ENCODE measurements at places on chromosomes 7 and 10.

DNA sequence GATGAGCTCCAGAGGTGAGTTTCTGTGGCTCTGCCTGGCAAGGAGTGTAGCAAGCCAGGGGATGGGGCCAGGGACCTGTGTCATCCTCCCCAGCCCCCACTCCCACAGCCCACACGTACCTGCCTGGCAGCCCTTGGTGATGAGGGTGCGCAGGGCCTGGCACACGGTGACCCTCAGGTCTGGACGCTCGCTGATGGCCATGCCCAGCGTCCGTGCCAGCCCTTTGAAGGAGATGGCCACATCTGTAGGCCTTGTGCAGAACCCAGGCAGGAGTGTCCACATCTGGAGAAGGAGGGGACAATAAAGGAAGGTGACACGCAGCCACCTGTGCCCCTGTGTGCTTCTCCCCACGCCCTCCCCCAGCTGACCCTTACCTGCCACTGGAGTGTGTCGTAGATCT, 27.7 kb downstream of the RRP12 start:
- no peak for DNase-seq

GRCh38 chr10:88582806-88583583, at the start of gene RNLS:
RNLS (minus strand) TSS chr10:88583318.
- peak; percentile 15 for DNase-seq

- DNase-seq, result no peak
Observed at GRCh38 chr10:7474388-7474787, 63.6 kb upstream of the SFMBT2 start.

DNA sequence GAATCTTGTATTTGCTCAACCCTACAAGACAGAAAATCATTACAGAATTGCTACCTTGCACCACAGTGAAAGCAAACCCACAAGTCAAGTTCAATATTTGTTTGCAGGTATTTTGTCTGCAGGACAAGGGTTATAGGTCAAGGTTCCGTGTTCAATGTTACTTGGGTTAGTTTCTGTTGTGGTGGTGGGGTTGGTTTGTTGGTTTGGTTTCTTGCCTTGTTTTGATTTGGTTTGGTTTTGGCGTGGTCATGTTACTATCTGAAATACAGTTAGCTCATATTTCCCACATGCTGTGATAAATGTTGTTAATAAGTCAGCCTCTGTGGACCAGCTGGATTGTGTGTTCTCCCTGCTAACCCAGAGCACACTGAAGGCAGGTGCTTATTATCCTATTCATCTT, 75.6 kb upstream of the INSIG1 start:
- no peak for DNase-seq

DNA sequence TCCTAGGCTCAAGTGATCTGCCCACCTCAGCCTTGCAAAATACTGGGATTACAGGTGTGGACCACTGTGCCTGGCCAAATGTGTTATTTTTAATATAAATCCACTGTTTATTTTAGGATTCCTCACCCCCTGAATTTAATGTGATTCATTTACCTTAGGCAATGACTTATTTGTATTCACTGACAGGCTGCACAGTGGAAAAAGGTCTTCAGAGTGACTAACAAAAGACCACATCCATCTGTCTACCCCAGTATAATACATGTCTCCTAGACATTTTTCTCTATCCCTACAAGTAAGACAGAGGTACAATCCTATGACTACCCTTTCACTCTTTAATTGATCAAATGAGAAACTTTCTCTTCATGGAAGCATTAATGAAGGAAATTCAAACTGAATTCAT, 230.2 kb downstream of the AHR start:
- no peak for DNase-seq

- no peak for DNase-seq
Observed at GRCh38 chr10:17237915-17238444, 9.9 kb downstream of the VIM start.

GRCh38 chr7:1174002-1174401, 14.0 kb upstream of the ZFAND2A start:
- no peak for DNase-seq

DNA sequence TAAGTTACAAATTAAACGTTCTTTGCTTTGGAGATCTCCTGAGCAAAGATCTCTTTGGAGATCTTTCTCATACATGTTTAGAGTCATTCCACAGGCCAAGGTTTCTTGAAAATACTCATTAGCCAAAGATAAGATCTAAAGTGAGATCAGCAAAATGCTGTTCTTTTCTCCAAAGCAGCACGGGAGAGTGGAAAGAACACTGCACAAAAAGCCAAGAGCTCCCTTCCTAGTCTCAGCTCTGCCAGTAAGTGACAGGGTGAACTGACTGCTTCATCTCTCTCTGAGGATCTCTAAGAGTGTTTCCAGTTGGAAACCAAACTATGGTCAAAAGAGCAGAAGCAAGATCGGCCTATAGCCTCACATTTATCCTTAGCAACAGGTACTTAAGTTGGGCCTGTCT, 168.4 kb upstream of the ASAH2 start:
- no peak for DNase-seq

DNA sequence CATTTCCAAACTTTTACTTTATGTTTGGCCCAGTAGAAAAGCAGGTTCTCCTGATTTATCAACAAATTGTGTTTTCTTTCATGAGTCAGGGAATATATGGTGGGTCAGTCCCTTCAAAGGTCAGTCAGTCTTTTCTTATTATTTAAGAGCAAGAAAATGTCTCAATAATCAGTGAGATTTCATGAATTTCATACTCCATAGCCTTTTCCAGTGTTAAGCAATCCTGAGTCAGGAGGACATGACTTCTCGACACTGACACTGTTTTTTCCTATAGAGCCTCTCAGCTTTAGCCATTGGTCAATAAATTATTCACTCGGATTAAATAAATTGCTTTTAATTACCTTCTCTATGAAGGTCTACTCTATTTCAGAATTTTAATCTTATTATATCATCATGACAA, 334.5 kb downstream of the SORCS1 start:
- no peak for DNase-seq

DNA sequence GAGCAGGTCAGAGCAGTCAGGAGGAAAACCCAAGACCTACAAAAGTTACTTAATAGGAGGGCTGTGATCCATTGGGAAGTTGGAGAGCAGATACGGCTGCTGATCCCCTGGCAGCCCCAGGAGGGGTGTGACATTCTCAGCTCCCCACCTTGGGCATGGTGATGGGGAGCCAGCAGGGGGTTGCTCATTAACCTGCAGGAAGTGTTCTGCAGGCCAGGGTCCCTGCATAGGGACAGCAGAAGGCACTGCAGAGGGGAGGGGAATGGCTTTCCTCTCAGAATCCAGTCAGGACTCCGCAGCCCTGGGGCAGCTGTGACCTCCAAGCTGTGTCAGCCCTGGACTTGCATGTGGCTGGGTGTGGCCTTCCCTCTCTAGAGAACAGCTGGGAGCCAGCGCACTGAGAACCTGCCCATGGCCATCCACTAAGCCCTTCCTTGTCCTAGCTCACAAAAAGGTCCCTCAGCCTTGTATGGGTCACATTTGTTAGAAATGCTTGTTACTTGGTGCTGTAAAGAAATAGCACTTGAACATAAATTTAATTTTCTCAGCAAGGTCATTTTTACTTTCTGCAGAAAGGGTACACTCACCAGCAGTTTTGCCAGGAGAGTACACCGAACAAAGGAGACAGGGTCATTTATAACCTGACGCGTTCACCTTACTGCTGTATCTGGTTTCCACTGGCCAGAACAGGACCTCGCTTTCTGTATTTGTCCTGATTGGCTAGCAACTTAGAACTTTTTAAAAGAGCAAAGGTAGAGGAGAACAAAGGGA, 169.6 kb downstream of the COBL start:
- no peak for DNase-seq

DNA sequence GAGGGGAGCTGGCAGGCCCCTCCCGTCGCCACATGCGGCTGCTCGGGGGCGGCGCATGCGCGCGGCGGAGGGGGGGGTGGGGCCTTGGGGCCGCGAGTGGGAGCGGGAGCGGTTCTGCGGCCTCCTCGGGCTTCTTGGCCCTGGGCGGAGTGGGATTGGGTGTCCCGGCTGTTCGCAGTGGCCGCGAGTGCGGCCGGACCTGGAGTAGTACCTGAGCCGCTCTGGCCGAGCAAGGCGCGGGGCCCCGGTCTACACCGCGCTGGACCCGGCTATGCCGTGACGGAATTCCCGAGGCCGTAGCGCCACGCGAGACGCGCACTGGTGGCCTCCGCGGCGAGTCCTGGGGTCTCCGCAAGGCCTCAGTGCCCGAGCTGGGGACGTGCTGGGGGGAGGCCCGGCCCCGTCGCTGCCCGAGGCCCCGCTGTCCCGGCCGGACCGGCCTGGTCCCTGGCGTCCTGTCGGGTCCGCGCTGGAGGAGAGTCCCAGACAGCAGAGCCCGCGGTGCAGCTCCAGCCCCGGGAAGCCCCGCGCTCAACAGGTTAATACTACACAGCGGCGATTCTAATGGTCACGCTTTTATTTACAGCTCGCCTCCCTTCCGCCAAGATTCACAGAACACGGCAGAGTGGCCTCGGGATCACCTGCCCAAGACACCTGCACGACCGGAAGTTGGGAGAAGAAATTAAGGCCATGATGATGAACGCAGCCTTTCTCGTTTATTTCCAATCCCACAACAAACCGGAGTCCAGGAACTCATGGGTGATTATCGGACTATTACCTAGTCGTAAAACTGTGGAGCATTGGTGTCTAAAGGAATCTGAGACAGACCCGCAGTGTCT, 671 bp upstream of the PAXIP1 start:
- DNase-seq, result peak; percentile 66

DNA sequence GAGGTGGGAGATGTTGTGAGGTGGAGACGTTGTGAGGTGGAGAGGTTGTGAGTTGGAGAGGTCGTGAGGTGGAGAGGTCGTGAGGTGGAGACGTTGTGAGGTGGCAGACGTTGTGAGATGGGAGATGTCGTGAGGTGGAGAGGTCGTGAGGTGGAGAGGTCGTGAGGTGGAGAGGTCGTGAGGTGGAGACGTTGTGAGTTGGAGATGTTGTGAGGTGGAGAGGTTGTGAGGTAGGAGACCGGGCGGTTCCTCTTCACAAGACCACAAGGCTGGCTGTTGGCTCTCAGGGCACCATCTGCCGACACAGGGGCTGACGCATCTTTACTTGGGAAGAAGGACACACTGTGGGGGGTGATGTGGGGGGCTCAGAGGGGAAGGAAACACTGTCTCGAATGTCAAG, 34.7 kb upstream of the SHH start:
- no peak for DNase-seq

DNA sequence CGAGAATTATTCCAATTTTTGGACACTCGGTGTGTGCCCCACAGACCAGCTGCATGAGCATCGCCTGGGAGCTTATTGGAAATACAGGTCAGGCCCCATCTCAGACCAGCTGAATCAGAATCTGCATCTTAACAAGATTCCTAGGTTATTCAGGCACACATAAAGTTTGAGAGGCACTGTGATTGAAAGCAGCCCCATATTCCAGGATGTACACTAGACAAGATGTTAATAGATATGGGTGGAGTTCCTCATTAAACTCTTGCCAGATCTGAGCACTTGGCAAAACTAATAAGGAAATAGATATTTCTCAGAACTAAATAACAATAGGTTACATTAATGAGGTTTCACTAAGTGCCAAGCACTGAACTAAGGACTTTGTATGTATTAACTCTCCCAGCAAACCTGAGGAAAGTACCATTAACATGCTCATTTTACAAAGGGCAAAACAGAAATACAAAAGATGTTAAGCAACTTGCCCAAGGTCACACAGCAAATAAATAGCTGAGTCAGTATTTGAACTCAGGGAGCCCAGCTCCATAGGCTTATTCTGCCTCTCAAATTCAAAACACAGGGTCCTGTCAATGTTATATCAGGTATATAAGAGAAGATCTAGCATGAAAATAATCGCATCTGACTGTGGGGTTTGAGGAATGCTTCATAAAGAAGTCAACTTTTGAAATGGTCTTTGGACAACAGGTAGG, 29.9 kb downstream of the PPP1R3C start:
- no peak for DNase-seq

DNA sequence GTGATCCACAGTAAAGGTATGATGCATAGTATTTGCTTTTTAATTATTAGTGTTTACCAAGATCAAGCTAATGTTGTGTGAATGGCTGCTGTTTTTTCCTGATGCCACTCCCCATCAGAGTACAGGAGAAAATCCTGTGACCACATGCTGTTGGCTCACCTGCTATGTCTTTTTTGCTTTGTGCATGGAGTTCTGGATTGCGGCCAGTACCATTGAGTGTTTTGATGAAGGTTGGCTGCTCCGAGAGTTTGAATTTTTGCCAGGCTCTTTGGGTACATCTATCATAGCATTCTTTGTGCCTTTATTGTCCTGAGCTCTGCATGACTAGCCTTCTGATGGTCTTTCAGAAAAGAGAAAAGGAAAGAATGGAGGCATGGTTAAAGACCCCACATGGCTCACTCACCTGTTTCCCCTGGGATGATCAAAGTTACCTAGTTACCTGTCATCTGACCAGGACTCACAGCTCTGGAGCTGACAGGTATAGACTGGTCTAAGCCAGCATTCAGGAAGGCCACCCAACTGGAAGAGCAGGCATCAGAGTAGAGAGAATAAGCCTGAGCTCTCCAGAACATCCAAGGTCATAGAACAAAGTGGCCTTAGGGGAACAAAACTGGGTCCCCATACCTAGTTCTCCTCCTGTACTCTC, 11.8 kb upstream of the SGPL1 start:
- DNase-seq, result no peak

- DNase-seq, result no peak
Observed at GRCh38 chr10:73649876-73650536, 5.8 kb downstream of the SYNPO2L start.

- no peak for DNase-seq
Observed at GRCh38 chr10:103495321-103495720, 1.8 kb downstream of the NEURL1 start.
